ENCODE measurements at places on chromosomes 7 and 10.

- DNase-seq: no peak
These were observed 3.5 kb upstream of the PRSS1 start for GRCh38 chr7:142745745-142746144.

DNA sequence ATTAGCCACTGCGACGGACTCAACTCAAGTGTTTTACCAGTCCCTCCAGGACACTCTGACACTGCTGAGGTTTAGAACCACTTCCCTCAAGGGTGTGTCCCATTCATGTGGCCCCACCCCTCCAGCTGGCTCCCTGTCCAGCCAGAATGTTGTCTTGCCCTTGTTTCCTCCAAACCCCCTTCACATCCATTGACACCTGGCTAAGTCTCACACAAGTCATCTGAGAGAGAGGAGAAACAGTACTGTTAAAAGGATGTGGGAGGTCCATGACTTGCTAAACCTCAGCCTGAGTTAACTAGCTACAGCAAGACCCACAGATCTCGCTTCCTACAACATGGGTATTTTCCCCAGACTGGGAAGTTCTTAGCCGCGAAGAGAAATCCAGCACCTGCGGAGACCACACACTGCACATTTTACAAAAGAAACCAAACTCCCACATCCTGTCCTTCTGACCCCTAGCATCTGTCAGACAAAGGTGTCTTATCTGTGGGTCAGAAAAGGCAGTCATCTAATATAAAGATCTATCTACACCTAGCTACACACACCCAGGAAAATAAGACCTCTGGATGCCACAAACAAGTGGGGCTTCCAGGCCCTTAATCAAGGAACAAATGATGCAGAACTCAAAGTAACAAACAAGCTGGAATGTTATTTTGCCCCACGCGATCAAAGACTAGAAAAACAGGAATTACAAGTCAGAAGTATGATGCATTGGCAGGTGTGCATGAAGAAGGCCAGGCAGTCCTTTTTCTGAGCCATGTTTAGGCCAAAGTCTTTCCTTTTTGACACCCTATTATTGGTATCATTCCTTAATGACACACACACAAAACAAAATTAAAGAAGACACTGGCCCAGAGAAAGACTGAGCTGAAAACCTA lies 13.9 kb downstream of the OSBPL3 start:
- DNase-seq: no peak

DNA sequence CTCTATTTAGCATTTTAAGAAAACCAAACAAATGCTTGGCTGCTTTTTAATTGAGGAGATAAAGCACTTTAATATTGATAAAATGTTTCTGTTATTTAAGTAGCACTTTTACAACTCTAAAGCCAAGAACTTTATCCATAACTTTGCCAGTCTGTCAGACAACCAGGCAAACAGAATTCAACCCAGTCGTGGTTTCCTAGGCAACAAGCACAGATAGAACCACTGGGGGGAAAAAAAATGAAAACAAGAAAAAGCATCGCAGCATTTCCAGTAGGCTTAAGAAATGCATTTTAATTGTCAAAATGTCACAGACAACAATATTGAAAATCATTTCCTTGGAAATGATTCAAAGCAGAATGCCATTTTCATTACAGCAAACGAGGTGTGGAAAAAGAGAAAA lies 323.4 kb downstream of the PARD3 start:
- no peak for DNase-seq

DNA sequence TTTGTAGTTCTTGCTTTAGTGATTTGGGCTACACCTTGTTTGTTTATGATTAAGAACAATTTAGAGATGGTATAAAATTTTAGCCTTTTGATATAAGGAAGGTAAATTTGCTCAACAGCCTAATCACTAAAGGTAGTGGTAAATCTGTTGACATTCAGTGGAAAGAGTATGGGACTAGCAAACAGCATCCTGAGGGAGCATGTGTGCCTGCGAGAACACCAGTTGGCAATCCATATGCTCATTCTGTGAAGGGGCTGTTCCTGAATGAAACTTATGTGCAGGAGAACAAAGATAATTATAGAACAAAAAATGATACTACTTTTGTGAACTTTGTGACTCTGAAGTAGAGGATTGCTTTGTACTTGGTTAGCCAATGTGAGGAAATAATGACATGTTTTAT lies 44.0 kb downstream of the CAPZA2 start:
- DNase-seq: no peak

GRCh38 chr10:59968705-59969104 lies 62.3 kb upstream of the CCDC6 start:
- DNase-seq: no peak

Data from stimulated activated CD4-positive, alpha-beta T cell treated with anti-CD3 and anti-CD28 coated beads, TNF-alpha, amount 100 ng/mL, for 1 hour (primary cell).